Kidney tubule cell (primary cell): ENCODE measurements at places on chromosomes 3 and 15.
A peak's percentile ranks its signal among the peaks of the same experiment; 100 is the strongest.

GRCh38 chr3:110166791-110167190, 829.4 kb upstream of the DPPA4 start:
- peak; percentile 10 for DNase-seq

- no peak for DNase-seq
These were observed 771.6 kb downstream of the DIPK2A start for GRCh38 chr3:144743225-144743668.

GRCh38 chr3:37785736-37786135, 75.9 kb upstream of the CTDSPL start:
- DNase-seq = no peak

- no peak for DNase-seq
These were observed 256.4 kb upstream of the TPM1 start for GRCh38 chr15:62785881-62786828.

- DNase-seq = no peak
These were observed 22.5 kb upstream of the HDAC11 start for GRCh38 chr3:13457593-13457992.

GRCh38 chr15:38164061-38164460, 88.6 kb upstream of the SPRED1 start:
- DNase-seq = no peak

- no peak for DNase-seq
These were observed 45.5 kb downstream of the GREM1 start for GRCh38 chr15:32763295-32763694.

DNA sequence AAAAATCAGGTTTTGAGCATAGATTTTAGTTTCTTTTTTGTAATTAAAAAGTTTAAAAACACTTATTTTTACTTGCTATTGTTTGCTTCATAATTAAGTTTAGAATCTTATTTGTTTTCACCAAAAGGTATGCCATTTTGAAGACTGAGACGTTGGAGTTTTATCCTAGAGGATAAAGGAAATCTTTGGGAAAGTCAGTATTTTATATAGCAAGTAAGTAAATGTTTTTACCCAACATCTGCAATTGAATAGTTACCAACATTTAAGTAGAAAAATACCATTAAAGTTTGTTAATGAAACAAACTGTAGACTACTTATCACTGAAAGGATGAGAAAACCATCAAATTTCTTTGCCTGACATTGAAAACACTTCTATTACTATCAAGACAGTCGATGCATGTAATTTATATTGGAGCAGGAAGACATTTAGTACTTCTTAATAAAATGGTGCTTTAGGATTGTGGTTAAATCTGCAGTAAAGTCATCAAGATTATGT, 14.0 kb upstream of the CHD2 start:
- no peak for DNase-seq

DNA sequence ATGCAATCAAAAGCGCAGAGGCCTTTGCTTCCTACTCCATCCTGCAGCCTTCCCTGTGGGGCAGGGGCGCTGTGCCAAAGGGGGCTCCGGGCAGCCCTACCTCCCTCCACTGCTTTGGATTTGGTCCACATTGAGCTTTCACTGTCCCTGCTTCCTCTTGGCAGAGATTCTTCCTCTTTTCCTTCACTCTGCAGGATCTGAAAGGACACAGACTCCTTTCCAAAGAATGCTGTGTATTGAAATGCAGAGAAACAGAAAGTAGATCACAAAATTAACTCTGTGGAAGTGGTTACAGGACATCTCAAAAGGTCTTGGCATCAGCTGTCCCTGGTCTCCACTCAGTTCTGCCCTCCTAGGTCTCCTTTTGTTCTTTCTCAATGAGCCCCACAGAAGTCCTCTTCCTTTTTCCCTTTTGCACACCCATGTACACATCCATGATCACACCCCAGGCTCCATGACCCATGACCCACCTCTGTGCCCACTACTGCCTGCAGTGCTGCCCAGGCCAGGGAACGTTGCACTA, 64.1 kb downstream of the CCR1 start:
- no peak for DNase-seq

- DNase-seq = no peak
These were observed 51.1 kb upstream of the SPATA12 start for GRCh38 chr3:57009367-57009766.

DNA sequence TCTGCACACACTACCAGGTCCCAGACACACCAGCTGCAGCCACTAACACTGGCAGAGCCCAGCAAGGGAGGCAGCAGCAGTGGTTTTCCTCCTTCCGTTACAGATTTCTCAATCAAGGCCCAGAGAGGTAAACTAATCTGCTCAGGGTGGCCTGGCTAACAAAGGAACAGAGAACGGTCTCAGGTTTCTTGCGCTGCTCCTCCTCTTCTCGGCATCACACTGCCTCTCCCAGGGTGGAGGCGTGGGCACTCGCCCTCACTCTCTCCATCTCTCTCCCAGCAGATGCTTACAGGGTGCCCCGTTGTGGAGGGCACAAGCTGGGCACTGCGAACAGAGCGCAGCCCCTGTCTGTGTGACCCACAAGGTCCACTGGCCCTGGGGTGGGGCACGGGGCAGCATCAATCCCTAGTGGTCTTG, 228.7 kb downstream of the VPS13C start:
- DNase-seq = no peak

- no peak for DNase-seq
These were observed 990 bp upstream of the ZNF148 start for GRCh38 chr3:125375950-125376679.

DNA sequence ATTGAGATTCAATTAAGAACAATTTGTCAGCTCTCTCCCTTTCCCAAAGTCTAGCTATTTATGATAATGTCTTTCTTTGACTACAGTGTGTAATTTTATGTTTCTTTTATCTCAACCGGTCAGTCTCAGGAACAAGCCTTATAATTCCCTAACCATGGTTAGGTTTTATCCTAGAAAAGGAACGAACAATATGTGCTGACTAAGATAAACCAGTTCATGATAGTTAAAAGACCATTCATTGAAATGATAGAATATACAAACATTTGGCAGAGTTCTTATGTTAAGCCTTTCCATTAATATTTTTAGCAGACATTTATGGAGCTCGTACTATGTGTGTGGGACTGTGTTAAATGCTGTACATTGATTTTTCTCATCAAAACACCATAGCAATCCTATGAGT, 106.3 kb downstream of the SYNPR start:
- no peak for DNase-seq

DNA sequence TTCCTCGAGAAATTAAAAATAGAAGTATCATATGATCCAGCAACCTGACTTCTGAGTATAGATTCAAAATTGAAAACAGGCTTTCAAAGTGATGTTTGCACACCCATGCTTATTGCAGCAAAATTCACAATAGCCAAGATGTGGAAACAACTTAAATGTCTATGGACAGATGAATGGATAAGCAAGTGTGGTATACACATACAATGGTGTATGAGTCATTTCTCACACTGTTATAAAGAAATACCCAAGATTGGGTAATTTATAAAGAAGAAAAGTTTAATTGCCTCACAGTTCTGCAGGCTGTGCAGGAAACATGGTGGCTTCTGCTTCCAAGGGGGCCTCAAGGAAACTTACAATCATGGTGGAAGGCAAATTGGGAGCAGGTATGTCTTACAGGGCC, 100.8 kb downstream of the KLF13 start:
- DNase-seq = no peak

- no peak for DNase-seq
These were observed 82.7 kb downstream of the IL1RAP start for GRCh38 chr3:190596349-190597285.

GRCh38 chr3:150602426-150603152, 532 bp upstream of the SELENOT start:
- no peak for DNase-seq

- DNase-seq = peak; percentile 42
These were observed 826 bp downstream of the SHC4 start for GRCh38 chr15:48962662-48963523.

- no peak for DNase-seq
These were observed 164.3 kb upstream of the LPP start for GRCh38 chr3:187989575-187990153.
